PC-9 (cell line): ENCODE measurements at places on chromosomes 2 and 18.
A peak's percentile ranks its signal among the peaks of the same experiment; 100 is the strongest.

DNA sequence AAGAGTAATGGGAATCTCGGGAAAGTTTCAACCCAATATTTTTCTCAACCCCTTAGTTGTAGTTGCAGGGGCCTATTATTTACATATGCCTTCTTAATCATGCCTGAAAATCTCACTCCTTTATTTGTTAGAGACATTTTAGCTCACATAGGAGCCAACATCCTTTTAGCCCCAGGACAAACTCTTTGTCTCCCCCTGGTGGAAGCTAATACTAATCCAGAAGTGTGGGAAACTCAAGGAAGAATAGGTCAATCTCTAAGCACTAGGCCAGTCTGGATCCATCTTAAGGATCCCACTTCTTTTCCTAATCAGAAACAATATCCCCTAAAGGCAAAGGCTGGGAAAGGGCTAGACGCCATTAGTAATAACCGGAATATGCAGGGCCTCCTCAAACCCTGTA is 550.9 kb upstream of the PKDCC start:
- no peak for DNase-seq

DNA sequence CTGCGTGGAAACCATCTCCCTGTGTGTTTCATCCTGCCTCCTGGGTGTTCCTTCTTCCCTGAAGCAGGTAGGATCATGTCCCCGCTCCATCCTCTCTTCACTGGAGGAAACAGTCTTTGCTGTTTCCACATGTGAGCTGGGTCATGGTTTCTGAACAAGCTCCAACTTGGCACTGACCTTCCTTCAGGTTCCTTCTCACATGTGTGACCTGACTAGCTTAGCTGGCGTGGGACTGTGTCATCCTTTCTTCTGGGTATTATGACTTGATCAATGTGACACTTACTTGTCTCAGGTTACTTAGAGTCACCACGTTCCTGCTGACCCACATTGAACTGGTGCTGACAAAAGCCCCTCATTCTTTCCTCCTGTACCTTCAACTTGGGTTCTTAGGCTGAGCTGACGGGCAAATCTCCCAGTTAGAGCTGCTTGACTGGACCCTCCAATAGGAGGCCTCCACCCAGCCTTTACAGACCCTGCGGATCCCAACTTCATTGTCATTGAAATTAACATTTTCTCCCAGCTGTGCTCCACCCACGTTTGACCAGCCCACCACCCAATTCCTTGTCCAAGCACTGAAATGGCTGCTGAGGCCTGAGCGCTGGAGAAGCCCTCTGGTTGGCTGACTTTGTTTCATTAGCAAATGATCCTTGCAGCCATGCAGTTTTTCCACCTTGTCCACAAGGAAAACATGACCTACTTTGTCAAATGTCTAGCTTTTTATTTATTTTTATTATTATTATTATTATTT is 128.1 kb downstream of the DDX1 start:
- no peak for DNase-seq

- no peak for DNase-seq
Measured at GRCh38 chr2:223459328-223459939, 142.7 kb downstream of the SCG2 start.

GRCh38 chr2:58006952-58007284 is 39.7 kb upstream of the VRK2 start:
- no peak for DNase-seq

- peak; percentile 68 for DNase-seq
Measured at GRCh38 chr2:46645681-46646162, 166.4 kb downstream of the TMEM247 start.

DNA sequence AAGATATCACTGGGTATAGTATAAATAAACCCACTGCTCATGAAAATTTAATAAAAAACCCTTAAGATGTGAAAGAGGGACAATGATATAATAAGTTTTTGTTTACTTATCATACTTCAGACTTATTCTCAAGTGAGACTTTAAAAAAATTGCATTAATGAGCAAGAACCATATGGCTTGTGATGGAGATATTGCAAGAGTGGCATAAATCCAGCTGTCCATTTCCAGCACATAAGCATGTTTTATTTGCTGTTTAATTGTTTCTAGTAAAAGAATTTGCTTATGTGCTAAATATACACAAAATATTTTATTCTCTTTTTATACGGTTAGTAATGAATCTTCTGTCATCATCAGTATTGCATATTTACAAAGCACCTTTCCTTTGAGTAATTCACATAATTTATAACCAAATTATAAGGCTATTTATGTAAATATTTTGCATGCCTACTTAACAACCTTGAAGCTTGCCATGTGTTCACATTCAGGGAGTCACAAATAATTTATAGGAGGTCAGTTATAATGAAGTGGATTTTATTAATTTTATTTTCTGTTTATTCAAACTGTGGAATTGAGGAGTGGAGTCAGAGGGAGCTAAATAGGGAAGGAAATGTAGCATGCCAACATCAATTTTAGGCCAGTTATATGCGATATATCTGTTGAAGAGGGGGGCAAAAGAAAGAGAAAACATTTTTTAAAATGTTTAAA is 318.5 kb upstream of the CWC22 start:
- DNase-seq = no peak

- DNase-seq = no peak
Measured at GRCh38 chr2:69241664-69242514, 145.1 kb downstream of the GFPT1 start.

GRCh38 chr2:40043191-40043590 is 264.1 kb upstream of the THUMPD2 start:
- no peak for DNase-seq

DNA sequence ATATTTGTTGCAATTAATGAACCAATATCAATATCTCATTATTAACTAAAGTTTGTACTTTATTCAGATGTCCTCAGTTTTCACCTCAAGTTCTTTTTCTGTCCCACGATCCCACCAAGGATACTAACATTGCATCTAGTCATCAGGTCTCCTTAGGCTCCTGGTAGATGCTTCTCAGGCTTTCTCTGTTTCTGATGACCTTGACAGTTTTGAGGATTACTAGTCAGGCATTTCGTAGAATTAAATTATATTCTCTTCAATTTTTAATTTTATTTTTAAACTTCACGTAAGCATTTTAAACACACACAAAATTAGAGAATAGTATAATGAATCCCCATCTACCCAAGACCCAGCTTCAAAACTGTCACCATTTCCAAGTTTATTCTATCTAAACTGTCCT is 5.6 kb upstream of the ACYP2 start:
- no peak for DNase-seq

DNA sequence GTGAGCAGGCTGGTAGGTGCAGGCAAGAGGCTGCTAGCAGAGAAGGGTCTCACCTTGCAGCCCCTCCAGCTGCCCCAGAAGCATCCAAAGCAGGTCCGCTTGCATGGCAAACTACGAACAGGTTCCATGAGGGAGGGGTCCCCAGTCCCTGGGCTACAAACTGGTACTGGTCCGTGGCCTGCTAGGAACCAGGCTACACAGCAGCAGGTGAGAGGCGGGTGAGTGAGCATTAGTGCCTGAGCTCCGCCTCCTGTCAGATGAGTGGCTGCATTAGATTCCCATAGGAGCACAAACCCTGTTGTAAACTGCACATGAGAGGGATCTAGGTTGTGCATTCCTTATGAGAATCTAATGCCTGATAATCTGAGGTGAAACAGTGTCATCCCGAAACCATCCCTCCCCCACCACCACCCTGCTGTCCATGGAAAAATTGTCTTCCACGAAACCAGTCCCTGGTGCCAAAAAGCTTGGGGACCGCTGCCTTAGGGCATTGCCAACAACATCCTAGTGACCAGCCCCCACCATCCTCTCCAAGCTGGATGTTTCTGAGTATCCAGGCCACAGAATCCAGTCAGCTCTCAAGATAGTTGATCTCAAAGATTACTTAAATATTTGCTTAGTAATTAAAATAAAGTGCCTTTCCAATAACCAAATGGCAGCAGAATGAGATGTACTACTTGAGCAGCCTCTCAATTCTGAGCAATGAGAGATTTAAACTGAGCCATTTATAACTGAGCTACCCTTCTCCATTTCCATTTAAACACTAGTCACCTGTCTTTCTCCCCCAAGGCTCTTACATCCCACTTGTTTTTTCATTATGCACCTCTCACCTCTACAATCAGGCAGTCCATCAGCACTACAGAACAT is 32.4 kb downstream of the LRP2 start:
- no peak for DNase-seq

- no peak for DNase-seq
Measured at GRCh38 chr2:8568543-8569302, 113.1 kb upstream of the ID2 start.

DNA sequence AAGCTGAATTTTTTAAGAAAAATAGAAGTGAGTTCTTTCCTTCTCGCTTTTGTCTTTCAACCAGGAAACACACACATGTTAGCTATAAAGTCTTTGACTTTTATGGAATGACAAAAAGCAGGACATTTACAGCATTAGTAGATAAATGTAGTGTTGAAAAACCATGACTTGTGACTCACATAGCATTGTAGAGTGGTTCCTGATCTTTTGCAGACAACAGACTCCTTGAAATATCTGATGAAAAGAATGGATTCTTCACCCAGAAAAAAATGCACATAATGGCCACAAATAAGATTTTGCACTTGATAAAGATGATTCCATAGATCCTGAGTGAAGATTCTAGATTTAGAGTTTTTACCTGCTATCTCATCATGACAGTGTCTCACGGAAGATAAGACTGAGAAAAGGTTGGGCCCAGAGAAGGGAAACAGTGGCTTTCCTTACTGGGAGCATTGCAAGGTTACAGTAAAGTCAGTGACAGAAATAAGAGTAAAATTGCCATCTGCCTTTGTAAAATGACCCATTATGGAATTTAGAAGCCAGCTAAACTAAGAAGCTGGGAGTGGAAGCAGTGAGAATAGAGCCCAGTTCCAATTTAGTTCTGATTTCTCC is 14.0 kb downstream of the SMARCAL1 start:
- no peak for DNase-seq

DNA sequence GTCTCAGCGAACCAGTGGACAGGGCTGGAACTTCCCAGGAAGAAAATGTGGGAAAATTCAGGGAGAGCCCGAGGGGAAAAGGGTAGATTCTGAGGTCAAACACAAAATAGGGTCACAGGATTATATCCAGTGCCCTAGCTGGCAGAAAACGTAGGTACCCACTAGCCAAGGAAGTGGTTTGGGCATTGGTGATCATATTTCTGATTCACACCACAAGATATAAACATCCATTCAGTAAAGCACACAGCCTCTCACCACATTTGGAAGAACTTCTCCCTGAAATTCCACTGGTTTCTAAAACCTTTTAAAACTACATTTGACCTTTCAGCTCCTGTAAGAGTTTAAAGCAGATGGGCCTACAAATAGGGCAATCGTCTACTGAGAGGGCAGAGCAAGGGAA is 186.9 kb downstream of the TTC32 start:
- DNase-seq = no peak

DNA sequence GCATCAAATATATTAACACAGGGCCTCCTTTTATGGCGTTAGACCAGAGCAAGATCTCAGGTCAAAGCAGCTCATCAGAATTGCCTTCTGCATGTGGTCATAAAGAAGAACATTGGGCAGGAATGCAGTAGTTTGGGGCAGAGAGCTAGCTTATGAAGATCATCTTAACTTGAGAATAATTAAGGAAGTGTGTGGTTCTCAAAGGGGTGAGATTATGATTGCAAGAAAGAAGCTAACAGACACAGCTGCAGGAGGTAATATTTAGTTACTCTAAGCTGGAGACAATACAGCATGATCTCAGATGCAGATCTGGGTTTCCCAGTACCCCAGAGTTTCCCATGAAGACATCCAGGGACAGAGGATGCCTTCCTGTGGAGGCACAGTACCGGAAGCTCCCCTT is 91.6 kb downstream of the TTC27 start:
- DNase-seq = no peak

DNA sequence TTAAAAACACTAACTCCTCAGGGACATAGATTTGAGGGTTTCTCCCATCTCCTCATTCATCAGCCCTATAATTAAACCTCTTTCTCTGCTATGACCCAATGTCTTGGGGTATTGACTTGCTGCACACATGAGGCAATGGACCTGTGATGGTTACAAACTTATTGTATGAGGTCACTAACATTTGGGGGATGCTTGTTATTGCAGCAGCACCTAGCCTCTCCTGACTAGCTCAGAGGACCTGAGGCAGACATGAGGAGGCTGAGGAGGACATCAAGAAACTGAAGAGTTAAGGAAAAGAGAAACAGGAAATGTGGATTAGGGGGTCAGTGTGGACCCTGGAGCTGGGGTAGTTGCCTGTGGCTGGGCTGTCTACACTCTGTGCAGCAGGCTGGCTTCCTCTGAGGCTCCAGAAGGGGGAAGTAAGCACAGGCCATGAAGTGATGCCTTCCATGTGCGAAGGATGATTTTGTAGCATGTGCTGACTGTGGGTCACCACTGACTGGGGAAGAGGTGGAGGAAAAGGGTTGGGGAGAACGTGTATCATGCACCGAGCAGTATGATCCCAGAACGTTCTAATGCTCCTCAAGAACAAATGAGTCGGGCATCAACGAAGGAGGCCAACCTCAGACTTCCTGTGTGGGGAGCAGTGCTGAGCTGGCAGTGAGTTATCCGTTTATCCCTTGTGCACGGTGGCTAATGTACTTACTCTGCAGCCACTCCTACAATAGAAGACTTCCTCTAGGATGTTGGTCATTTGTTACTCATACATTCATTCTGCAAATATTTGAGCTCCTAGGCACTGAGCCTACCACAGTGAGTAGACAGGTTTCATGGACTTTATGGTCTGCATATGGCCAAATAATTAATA is 42.1 kb upstream of the RFX8 start:
- peak; percentile 53 for DNase-seq

DNA sequence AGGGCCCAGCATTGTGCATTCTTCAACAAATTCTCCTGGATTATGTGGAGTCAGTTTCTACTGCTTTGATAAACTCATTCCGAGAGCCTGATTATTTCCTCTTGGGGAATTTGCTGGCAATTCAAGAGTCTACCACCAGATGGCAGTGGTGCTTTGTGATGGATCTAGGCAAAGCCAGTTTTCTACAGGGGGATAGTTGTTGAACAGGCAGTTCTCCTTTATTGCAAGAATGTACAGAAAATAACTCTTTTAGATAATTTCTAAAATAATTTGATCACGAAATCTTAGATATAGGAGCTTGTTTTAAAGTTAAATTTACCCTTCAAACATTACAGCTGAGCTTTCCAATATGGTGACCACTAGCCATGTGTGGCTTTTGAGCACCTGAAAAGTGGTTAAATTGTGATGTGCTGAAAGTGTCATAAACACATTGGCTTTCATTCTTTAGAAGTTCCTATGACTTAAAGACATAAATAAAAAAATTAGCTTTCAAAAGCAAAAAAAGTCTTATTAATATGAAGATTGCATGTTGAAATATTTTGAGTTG is 66.7 kb upstream of the HAAO start:
- peak; percentile 64 for DNase-seq

- no peak for DNase-seq
Measured at GRCh38 chr2:240383871-240384700, 51.4 kb upstream of the GPC1 start.

GRCh38 chr2:147703171-147703570 is 141.7 kb upstream of the ACVR2A start:
- no peak for DNase-seq

GRCh38 chr2:82498777-82499443 is 1960.2 kb downstream of the SUCLG1 start:
- no peak for DNase-seq

GRCh38 chr2:203973676-203974075 is 37.1 kb downstream of the ICOS start:
- DNase-seq = no peak
